ENCODE measurements at places on chromosomes 5 and 9. TPM values are rescaled to one million over a fixed set of nuclear protein-coding genes. Genes with fewer than 3 reads are reported as not detected.
A peak's percentile ranks its signal among the peaks of the same experiment; 100 is the strongest.

GRCh38 chr5:151897020-151897552 is 27.6 kb downstream of the GLRA1 start:
- H3K27me3 ChIP-seq, result no peaks in the 10 kb centered on the region
- H3K36me3 ChIP-seq, result no peaks in the 10 kb centered on the region
- no peak for DNase-seq
- no peaks in the 10 kb centered on the region for H3K4me1 ChIP-seq
- no peak overlapping the region for H3K27ac ChIP-seq

GRCh38 chr5:149441986-149442385 is 62.9 kb upstream of the IL17B start:
- H3K4me1 ChIP-seq, result peaks cover 14% of the 10 kb centered on the region
- no peak for DNase-seq
- H3K27me3 ChIP-seq, result no peaks in the 10 kb centered on the region
- H3K4me3 ChIP-seq, result no peak overlapping the region
- H3K27ac ChIP-seq, result no peak overlapping the region

DNA sequence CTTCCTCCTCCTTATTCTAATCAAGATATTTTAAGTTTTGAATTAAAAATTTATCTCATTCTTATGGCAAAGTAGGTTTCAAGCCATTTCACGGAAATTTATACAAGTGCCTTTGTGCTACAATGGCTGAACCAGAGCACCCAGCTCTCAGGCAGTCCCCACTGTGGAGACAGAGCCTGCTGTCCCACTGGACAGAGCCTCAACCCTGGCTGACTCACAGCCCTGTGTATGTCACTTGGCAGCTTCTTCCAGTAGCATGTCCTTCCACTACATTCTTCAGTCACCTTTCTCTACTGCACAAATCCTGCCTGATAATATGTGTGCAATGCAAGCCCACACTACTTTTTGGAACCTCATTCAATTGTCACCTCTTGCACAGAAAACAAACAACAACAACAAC is 253.1 kb downstream of the PDE4D start:
- H3K4me1 ChIP-seq, result peaks cover 4% of the 10 kb centered on the region
- DNase-seq, result no peak
- peaks cover 4% of the 10 kb centered on the region for H3K27me3 ChIP-seq
- no peaks in the 10 kb centered on the region for H3K36me3 ChIP-seq
- no peak overlapping the region for H3K27ac ChIP-seq

GRCh38 chr5:66757219-66757833 is 161.1 kb downstream of the MAST4 start:
- H3K4me3 ChIP-seq, result no peak overlapping the region
- peak; percentile 5 for DNase-seq
- H3K4me1 ChIP-seq, result no peaks in the 10 kb centered on the region
- H3K27me3 ChIP-seq, result no peaks in the 10 kb centered on the region

Gene PAPPA
- total RNA-seq, result not detected

Gene DNAI1
- total RNA-seq, result not detected

DNA sequence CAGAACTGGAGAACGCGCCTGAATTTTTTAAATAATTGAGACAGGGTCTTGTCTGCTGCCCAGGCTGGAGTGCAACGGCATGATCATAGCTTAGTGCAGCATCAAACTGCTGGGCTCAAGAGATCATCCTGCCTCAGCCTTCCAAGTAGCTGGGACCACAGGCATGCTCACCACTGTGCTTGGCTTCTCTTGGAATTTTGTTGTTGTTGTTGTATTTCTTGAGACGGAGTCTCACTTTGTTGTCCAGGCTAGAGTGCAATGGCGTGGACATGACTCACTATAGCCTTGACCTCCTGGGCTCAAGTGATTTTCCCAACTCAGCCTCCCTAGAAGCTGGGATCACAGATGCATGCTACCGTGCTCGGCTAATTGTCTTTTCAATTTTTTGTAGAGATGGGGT is 58.4 kb upstream of the DAB2IP start:
- no peak overlapping the region for H3K4me3 ChIP-seq
- H3K27me3 ChIP-seq, result peaks cover 62% of the 10 kb centered on the region
- H3K27ac ChIP-seq, result no peak overlapping the region

Gene ECM2
- not detected for total RNA-seq

Gene PCDHA9
- total RNA-seq, result not detected

Gene FAM81B
- total RNA-seq, result not detected

DNA sequence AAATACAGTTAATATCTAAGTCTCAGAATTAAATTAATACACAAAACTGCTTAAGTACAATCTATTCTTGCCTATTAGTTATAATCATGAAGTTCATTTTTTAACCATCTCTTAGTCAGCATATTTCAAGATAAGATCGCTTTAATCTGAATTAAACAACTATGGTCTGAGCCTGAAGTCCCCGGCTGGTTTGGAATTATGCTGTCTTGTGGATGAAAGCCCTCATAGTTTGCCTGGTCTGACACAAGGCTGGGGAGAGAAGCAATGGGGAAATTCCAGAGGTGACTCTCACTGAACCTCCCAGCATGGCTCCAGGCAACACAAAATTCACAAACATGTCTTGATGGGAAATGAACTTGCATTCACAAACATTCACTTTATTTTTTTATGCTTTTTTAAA is 28.0 kb upstream of the GRAMD2B start:
- H3K27me3 ChIP-seq, result no peaks in the 10 kb centered on the region
- H3K27ac ChIP-seq, result no peak overlapping the region

DNA sequence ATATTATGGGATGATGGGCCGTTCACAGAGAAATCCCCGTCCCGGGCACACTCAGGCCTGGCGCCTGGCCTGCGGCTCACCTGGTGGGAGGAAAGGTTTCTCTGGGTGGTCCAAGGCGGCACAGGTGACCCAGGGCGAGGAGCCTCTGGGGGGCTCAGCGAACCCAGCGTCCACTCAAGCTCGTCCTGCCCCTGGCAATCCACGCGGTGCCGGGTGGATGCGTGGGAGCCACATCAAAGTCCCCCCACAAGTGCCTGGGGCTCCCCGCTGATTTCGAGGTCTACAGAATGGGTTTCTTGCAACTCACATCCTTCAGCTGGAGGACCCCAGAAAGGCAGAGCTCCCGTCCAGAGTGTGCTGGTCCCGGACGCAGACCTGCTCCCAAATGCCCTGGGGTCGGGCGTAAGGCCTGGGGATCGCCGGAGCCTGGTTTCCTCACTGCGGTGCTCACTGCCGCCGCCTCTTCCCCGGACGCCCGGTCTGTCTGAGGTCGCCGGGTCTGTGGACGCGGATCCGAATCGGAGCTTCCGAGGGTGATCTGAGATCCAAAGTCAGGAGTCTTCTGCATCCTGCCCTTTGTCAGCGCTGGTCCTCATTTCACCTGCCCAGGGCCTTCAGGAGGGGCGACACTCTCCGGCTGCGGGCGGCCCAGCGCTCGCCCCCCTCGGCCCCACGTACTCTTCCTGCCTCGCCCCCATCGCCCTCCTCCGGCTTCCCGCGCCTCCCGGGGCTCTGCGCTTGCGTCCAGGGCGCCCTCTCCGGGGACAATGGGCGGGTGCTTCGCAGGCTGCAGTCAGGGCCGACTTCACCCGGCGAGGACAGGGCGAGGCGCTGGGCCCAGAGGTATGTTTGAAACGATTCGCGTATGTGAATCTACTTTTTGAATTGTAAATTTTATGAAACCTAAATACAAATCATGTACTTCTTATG is 20.0 kb upstream of the RUFY1 start:
- no peaks in the 10 kb centered on the region for H3K27me3 ChIP-seq
- peaks cover 18% of the 10 kb centered on the region for H3K4me1 ChIP-seq
- H3K36me3 ChIP-seq, result peaks cover 3% of the 10 kb centered on the region

Gene RANBP17
- 0.30 TPM for total RNA-seq

Gene CDKN2AIPNL
- total RNA-seq, result 42.6 TPM

Gene MSMP
- total RNA-seq, result not detected

- no peak for DNase-seq
- no peak overlapping the region for H3K27ac ChIP-seq
- H3K27me3 ChIP-seq, result peaks cover 12% of the 10 kb centered on the region
- H3K36me3 ChIP-seq, result no peaks in the 10 kb centered on the region
These were observed 109.8 kb upstream of the NMUR2 start for GRCh38 chr5:152514827-152515397.

Gene C5orf34
- total RNA-seq, result 8.9 TPM

- no peak overlapping the region for H3K4me3 ChIP-seq
- no peaks in the 10 kb centered on the region for H3K4me1 ChIP-seq
- DNase-seq, result no peak
- H3K27ac ChIP-seq, result no peak overlapping the region
- H3K36me3 ChIP-seq, result no peaks in the 10 kb centered on the region
- H3K27me3 ChIP-seq, result peaks cover 6% of the 10 kb centered on the region
These were observed 171.2 kb downstream of the TSSK1B start for GRCh38 chr5:113263545-113263944.

Gene GRM6
- not detected for total RNA-seq

DNA sequence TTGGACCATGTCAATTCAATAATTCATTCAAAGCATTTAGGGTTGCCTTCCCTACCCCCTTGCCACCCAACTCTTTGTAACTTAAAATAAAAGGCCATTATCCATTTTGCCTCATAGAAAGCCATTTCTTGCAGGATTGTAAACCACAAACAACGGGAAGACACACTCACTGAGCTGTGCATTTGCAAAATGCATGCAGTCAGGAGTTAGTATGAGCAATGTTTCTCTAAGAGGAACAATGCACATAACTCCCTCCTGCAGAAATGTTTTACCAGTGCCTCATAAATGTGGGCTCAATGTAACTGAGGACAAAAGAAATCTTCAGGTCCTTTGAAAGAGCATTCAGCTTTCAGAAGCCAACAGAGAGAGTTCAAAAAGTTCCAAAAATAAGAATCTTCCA is 98.5 kb upstream of the ABCA1 start:
- H3K27me3 ChIP-seq, result no peaks in the 10 kb centered on the region
- no peak overlapping the region for H3K27ac ChIP-seq
- no peak for DNase-seq
- no peak overlapping the region for H3K4me3 ChIP-seq

GRCh38 chr5:57680686-57681085 is 198.1 kb upstream of the ACTBL2 start:
- no peak overlapping the region for H3K27ac ChIP-seq
- H3K27me3 ChIP-seq, result no peaks in the 10 kb centered on the region
- H3K4me3 ChIP-seq, result no peak overlapping the region

GRCh38 chr5:154647114-154647760 is 107.9 kb upstream of the LARP1 start:
- H3K27ac ChIP-seq, result peak overlapping the region; percentile 52
- DNase-seq, result peak; percentile 47
- peaks cover 4% of the 10 kb centered on the region for H3K27me3 ChIP-seq

GRCh38 chr5:68046445-68046844 is 169.1 kb upstream of the PIK3R1 start:
- no peak for DNase-seq
- no peak overlapping the region for H3K27ac ChIP-seq
- no peak overlapping the region for H3K4me3 ChIP-seq
- H3K4me1 ChIP-seq, result no peaks in the 10 kb centered on the region

GRCh38 chr5:3199962-3200755 is 395.5 kb upstream of the IRX1 start:
- H3K36me3 ChIP-seq, result no peaks in the 10 kb centered on the region
- no peak overlapping the region for H3K4me3 ChIP-seq
- no peak overlapping the region for H3K27ac ChIP-seq
- H3K27me3 ChIP-seq, result peaks cover 47% of the 10 kb centered on the region
- H3K4me1 ChIP-seq, result peaks cover 5% of the 10 kb centered on the region
- DNase-seq, result no peak
